ENCODE measurements at places on chromosomes 2 and 18.

- DNase-seq, result no peak
Measured at GRCh38 chr2:1981421-1981820, 237.1 kb upstream of the PXDN start.

DNA sequence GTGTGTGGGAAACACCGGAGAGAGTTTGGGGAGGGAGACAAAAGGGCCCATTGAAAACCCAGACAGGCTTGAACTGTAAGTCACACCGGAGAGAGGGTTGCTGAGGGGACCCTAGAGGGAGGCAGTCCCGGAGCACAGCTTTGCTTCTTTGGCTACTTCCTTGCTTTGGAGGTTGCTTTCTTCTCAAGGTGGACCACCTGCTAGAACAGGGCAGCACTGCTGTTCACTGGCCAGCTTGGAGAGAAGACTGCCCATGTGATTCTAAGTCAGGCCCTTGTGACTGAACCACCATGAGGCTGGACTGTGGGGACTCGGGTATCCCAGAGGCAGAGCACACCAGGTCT is 4.4 kb downstream of the ACTG2 start:
- DNase-seq, result no peak

- DNase-seq, result no peak
Measured at GRCh38 chr2:1394709-1395408, 18.4 kb upstream of the TPO start.

DNA sequence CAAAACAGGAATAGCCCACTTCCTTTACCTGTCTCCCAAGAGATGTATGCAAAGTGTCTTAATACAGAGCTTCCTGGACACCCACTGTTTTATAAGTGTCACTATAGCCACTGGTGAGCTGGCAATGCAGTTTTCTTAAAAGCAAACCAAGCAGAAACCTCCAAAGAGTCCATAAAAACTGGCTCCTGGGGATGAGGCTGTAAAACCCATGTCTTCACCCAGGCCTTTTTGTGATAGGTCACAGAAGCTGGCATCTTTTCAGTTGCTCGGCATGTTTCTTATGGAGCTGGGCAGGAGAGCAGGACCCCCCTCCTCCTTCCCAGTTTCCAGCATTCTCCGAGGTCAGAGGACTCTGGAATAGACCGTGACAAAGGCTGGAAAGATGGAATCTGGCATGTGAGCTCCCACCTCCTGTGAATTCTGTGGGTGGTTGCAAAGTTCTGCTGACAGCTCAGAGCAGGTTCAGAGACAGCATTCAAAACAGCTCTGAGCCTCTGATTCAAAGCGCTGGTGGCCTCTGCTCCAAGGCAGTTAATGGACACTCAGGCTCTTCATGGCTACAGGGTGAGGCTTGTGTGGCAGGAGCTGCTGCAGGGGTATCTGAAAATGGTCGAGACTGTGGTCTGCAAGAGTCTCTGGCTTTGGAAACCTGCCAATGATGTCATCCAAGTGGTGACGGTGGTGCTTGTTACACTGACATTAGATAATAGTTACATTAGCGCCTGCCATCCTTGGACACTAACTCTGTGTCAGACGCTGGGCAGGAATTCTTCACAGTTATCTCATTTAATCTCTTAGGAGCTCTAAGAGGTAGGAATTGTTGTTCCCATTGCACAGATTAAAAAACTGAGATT is 283.4 kb downstream of the CLIP4 start:
- DNase-seq, result no peak

GRCh38 chr2:45134014-45134413 is 124.8 kb upstream of the SIX2 start:
- DNase-seq, result no peak

DNA sequence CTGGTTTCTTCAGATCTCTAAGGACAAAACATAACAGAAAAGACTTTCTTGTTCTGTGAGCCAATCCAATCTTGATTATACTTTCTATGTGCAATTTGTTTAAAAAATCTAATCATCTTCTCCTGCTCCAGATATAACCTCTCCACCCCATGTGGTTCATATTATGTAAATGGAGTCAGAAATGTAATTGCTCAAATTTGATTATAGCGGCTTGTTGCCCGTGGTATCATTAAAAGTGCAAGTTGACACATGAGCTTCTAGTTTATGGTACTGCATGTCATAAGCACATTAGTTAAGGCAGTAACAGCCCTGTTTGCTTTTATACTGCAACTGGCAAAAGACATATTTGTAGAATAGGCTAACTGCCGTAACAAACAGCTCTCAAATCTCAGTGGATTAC is 715.1 kb upstream of the CDH7 start:
- DNase-seq, result no peak

DNA sequence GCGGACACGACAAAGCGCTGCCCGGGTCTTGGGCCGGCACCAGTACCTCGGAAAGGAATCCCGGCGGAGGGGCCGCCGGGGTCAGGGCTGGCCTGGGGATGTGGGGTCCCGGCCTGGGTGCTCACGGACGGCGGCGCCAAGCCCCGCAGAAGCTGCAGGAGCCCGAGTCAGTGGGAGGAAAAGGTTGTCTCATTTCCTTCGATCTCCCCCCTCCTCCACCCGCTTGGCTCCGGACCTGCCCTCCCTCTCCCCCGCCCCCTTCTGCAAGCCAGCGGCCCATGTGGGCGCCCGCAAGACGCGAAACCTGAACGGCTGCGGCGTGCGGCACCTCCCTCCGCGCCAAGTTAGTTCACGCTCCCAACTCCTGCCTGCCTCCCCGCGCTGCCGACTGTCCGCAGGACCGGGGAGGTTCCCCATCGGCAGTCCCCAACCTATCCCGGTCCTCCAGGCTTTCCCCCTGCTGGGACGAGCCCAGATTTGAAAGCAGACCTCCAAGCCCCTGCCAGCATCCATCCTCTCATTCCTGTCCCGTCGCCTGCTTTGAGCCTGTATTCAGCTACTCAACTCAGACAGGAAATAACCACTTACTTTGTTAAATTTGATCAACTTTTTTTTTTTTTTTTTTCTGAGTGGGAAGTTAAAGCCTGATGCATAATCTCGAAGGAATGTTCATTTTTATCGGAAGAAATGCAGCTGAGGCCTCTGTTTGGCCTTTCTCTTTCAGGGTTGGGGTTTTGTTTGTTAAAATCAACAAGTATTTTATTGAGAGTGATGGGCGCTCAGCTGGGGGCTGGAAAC is at the start of gene EVA1A:
TSS of gene EVA1A (minus strand) at position 172 of the 798 bp plus-strand sequence. CDS start 42,799 bp downstream, outside the sequence.
- DNase-seq, result no peak

DNA sequence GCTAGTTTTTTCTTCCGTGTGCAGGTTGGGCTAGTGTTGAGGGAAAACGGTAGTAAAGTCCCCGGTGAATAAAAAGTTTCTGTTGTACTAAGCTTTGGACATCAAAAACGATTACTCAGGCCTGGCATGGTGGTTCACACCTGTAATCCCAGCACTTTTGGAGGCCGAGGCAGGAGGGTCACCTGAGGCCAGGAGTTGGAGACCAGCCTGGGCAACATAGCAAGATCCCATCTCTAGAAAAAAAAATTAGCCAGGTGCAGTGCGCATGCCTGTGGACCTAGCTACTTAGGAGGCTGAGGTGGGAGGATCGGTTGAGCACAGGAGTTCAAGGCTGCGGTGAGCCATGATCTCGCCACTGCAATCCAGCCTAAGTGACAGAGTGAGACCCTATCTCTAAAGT is 98.1 kb downstream of the ALPK2 start:
- DNase-seq, result no peak

DNA sequence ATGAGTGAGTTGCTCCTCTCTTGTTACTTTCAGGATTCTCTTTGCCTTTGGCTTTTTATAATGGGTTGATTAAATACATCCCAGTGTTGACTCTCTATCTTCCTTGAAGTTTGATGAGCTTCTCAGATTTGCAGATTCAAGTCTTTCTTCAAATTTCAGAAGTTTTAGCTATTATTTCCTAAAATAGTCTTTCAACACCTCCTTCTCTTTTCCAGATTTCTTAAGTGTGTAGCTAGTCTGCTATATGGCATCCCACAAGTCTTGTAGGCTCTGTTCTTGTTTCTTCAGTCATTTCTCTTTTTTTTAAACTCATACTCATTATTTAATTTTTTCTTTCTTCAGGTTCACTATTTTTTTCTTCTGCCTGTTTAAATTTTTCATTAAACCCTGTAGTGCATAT is 287.7 kb upstream of the CNTNAP5 start:
- DNase-seq, result no peak

DNA sequence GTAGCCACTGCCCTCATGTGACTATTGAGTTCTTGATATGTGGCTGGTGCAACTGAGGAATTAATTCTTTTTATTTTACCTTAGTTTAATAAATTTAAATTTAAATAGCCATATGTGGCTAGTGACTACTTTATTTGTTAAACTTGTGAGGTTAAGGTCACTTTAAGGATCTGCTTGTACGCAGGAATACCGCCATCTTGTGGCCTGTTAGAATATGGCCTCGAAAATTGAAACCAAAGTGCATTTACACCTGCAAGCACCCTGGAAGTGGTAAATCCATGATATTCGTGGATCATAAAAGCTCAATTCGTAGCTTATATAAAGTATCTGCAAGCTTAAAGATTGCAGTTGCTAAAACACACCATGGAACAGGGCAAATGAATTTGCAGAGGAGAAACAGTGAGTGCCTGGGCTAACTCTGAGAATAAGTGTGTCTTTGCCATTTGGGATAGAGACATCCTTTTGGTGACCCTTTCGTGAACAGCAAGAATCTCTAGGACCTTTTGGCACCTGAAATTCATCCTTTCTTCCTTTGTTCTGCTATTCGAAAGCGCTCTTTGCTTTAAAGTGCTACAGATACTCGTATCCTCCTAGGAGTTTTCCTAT is 59.9 kb upstream of the REG3A start:
- no peak for DNase-seq

GRCh38 chr2:71614976-71615766 is 161.8 kb downstream of the DYSF start:
- no peak for DNase-seq

- no peak for DNase-seq
Measured at GRCh38 chr2:135186054-135186453, 134.0 kb downstream of the RAB3GAP1 start.

DNA sequence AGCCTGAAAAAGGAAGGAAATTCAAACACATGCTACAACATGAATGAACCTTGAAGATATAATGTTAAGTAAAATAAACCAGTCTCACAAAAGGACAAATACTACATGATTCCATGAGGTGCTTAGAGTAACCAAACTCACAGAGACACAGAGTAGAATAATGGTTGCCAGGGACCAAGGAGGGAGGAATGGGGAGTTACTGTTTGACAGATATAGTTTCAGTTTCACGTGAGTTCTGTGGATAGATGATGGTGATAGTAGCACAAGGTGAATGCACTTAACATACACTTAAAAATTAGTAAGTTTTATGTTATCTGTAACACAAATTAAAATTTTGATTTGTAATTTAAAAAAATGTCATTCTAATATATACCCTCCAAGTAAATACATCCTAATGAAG is 106.9 kb upstream of the ACVR1C start:
- no peak for DNase-seq

DNA sequence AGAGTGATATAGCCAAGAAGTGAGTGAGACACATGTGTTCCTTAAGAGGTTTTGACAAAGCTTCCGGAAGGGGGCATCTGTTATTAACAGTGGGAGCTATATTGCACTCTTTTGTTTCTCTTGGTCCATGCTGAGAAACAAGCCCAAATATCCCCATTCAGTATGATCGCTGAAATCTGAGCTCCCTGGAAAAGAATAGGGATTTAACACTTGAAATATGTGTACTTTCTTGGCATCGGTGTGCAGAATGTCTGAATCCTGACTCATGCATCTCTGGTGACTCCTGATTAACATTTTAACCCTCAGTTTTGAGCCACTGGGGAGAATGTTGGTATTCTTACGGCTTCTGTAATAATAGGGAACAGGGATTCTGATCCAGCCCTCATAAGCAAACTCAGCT is 448.1 kb downstream of the TSN start:
- no peak for DNase-seq

DNA sequence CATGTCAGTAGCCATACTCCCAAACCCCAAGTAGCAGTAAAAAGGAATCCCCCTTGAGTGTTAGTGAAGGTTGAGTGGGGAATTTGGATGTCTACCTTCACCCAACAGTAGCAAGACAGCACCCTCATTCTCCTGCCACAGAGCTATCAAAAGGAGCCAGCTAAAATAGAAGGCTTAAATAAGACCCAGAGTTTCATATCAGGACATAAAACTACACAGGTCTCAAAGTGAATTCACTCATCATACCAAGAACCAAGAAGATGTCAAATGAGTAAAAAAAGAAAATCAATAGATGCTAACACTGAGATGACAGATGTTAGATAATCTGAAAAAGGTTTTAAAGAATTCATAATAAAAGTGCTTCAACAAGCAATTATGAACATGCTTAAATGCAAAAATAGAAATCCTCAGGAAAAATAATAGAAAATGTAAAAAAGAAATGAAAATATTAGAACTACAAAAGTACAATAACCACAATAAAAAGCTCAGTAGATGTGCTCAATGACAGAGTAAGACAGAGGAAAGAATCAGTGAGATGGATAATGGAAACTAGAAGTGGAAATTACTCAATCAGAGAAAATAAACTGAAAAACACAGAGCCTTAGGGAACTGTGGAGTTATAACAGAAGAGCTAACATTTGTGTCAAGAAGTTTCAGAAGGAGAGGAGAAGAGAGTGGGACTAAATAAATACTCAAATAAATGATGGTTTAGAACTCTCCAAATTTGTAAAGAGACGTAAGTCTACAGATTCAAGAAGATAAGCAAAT is 90.5 kb downstream of the EDAR start:
- DNase-seq, result no peak

DNA sequence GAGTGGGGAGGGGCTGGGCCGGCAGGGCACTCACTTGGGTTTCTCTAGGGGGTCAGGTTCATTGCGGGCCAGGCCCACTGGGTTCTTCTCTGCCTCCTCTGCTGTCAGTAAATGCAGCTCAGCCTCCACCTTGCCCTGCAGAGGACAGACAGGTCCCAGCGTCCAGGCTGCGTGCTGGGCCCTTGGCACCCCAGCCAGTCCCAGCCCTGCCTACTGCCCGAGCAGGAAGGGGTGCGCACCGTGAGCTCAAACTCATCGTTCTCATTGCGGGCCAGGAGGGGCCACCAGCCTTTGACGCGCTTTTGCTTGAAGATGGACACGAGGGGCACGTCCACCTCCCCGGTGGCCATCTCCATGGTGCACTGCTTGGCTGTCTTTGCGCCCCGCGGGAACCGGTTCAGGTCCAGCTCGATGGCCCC is 17.3 kb downstream of the OTOF start:
- DNase-seq, result no peak

DNA sequence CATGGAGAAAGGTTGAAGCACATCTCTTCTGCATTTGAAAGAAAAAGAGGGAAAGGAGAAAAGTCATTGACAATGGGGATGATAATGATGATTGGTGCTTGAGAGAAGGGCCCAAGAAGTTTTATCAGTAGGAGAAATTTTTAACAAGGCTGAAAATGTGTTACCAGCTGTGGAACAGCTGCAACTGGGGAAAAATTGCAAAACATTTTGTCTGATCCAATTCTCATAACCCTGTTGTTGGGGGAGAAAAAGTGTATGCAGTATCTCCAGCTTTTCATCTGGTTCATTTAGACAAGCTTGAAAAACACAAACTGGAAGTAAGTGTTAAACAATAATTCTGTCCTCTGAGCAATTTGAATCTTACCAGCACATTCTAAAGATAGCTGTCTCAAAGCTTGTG is 92.7 kb downstream of the CSRNP3 start:
- DNase-seq, result no peak

DNA sequence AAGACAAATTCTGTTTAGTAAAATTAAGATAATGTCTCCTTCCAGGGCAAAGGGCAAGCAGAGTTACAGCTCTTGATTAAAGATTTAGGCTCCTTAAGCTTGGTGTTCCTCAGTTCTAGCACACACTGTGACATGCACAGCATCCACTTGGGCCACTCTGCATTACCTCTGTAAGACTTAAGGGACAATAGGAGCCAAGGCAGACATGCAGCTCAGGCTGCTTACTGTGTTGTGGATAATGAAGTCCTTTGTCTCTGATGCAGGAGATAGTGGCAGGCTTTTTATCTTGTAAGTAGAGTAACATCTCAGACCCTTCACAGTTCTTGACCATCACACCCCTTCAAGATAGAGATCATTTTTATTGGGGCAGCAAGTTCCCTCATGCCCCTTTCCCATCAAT is 31.2 kb downstream of the RBM45 start:
- no peak for DNase-seq
